ENCODE measurements at places on chromosomes 7 and 10.

GRCh38 chr10:53239873-53240272 is 467.3 kb upstream of the MBL2 start:
- DNase-seq, result no peak

GRCh38 chr10:47339759-47340607 is 8.2 kb upstream of the RBP3 start:
- DNase-seq, result no peak

GRCh38 chr7:141076377-141076776 is 2.5 kb downstream of the TMEM178B start:
- DNase-seq, result no peak

DNA sequence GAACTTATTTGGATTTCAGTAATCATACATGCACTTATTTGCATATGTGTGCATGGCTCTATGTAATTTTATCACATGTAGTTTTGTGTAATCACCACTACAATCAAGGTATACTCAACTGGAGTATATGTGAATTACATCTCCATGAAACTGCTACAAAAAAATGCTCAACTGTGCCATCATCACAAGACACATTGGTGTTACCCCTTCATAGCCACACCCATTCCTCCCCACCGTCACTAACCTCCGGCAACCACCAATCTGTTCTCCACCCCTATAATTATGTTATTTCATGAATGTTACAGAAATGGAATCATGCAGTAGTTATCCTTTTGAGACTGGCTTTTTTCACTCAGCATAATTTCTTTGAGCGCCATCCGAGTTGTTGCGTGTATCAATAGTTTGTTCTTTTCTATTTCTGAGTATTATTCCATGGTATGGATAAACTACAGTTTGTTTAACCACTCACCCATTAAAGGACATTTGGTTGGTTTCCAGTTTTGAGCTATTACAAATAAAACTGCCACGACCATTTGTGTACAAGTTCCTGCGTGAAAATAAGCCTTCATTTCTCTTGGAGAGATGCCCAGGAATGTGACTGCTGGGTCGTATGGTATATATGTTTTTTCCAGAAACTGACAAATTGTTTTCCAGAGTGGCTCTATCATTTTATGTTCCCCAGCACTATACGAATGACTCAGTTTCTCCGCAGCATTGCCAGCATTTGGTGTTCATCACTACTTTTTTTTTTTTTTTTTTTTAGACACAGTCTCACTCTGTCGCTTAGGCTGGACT is 11.3 kb upstream of the SMO start:
- DNase-seq, result no peak

DNA sequence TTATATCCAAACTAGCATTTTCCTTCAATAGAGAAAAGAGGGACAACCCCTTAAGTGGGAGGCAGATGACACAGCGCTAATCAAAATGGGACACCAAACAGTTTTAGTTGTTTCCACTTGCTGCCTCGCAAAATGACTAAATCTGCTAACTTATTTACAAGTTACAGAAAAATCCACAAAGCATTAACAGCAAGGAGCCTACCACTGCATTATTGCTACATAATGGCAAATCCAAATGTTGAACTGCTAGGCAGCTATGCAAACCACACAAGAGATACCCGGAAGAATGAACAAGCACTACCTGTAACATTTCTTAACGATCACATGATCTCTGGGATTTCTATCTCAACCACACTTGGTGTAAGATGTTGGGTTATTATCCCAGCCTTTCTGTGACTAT is 96.7 kb downstream of the SFMBT2 start:
- no peak for DNase-seq

GRCh38 chr10:132617737-132618052 is 80.1 kb downstream of the INPP5A start:
- DNase-seq, result no peak

DNA sequence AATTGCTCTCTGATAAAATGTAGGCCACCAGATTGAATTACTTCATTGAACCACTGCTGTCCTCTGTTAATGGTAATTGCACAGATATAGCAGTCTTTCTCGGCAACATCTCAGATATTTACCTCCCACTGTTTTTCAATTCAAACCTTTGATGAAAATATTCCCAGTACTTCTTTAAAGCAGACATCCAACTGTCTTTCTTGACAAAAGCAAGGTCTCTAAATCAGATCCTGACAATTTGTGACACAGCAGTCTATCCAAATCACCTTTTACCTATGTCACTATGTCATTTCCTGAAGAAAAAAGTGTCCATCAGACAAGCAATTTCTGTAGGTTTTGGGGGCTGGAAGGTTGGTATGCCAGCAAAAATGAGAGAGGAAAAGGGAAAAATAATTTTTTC is 555.7 kb downstream of the AUTS2 start:
- no peak for DNase-seq

GRCh38 chr7:130486954-130487436 is 4.9 kb upstream of the MEST start:
- DNase-seq, result no peak

- DNase-seq, result no peak
These were observed 24.8 kb downstream of the TBATA start for GRCh38 chr10:70760271-70760787.

DNA sequence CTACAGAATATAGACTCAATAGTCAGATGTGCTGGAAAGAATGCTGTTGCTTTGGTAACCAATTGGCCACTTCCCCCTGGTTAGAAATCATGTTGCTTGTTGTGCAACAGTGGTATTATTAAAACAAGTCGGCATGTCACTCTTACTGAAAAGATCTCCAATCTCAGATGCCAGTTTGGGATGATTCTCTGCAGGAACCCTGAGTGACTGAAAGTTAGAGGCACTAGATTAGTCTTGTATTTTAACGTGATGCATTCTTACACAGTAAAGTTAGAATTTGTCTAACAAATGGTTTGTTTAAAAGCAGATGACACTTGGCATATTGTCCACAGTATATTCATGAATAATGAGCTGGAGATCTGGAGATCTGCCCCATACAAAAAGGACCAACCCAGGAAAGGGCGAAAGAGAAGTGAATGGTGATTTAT is 287.6 kb downstream of the TWIST1 start:
- no peak for DNase-seq

- no peak for DNase-seq
These were observed 95.0 kb upstream of the POM121L12 start for GRCh38 chr7:52940481-52940880.

GRCh38 chr10:72218325-72218724 is 2.2 kb upstream of the ASCC1 start:
- DNase-seq, result no peak

DNA sequence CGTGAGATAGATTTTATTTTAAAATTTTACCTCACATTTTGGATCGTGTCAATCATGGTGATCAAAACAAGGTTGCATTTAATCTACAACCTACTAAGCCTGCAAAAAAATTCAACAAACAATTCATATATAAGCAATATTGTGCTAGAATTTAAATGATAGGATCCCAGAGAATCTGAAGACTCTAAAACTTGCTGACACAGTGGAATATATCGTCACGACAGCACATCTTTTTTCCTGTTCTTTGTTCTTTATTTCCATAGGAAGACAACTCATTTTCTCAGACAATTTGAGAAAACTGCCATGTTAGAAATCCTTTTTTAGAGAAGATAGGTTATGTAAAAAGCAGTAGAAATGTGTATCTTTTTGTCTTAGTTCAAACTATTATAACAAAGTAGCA is 820.2 kb upstream of the CELF2 start:
- DNase-seq, result no peak

GRCh38 chr7:132255898-132256297 is 320.4 kb downstream of the PLXNA4 start:
- no peak for DNase-seq

DNA sequence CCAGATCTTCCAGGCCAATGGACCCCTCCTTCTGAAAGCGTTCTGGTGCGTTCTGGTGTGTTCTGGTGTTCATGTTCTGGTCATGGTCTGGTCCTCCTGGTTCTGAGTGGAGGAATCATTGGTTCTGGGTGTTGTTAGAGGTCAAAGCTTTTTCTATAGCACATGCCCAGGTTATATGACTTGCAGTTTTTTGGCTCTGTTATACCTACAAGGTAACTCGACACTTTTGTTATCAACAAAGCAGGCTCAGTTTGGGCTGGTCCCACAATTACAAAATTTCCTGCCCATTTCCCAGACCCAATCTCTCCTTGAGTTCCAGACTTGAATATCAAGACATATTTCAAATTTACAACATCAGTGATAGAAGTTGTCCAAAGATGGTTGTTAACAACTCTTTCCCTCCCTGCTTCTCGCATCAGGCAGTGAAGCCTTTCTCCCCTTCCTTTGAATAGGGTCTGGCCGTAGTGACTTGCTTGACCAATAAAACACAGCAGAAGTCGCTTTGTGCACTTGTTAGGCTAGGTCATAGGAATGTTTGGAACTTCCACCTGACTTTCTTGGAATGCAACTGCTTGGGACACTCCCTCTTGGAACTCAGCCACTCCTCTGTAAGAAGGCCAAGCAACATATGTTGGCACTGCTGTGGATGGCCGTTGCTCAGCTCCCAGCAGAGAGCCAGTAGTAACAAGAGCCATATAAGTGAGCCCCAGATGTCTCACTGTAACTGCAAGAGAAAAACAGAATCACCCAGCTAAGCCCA is 83.1 kb upstream of the STEAP1B start:
- no peak for DNase-seq

- no peak for DNase-seq
These were observed 90.9 kb downstream of the NT5C2 start for GRCh38 chr10:103102195-103102594.

GRCh38 chr10:103458720-103459119 is at the start of gene CALHM1:
TSS of gene CALHM1 (minus strand) at chr10:103458900. CDS start at chr10:103458751, 149 bp downstream.
- no peak for DNase-seq

- DNase-seq, result no peak
These were observed 95.3 kb upstream of the GNAI1 start for GRCh38 chr7:80039251-80039884.

GRCh38 chr7:110421490-110422241 is 669.3 kb upstream of the LRRN3 start:
- no peak for DNase-seq

- no peak for DNase-seq
These were observed 55.9 kb downstream of the DGKI start for GRCh38 chr7:137790828-137791227.

DNA sequence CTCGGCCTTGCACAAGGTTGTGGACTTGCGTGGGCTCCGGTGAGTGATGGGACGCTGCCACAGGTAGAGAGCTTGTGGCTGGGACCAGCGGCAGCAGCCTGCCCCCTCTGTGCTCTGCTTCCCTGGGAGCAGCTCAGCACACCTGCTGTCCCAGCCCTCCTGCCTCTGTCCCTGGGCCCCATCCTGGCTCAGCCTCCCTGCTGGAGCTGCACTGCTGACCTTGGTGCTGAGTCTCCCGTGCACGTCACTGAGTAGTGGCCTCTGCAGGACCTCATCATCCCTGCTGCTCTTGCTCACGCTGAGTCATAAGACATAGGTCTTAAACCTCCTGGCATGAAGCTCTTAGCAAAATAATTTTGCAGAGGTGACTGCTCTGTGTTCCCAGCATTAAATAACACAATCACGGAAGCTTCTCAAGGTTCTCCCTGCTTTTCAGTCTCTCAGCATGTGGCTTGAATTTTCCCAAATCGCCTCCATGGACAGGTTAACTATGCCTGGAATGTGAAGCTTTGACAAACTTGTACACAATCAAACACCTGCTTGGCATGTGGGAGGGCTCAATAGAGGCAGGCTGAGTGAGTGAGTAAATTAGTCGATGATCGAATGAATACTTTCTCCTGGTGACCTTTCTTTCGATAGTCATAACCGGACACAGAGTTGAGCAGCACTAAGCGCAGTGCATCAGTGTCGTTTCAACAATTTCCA is 63.8 kb upstream of the NPS start:
- no peak for DNase-seq

GRCh38 chr10:32941357-32941756 is 16.7 kb downstream of the ITGB1 start:
- no peak for DNase-seq

GRCh38 chr10:93806903-93807302 is 49.2 kb downstream of the LGI1 start:
- no peak for DNase-seq
